Cardiac muscle cell (in vitro differentiated cells and primary cell): ENCODE measurements at places on chromosomes 4 and X. TPM values are rescaled to one million over a fixed set of nuclear protein-coding genes. Genes with fewer than 3 reads are reported as not detected.

The UCP1 gene
- 0.21 TPM in 1 of 2 replicates, not detected in the other for total RNA-seq

DNA sequence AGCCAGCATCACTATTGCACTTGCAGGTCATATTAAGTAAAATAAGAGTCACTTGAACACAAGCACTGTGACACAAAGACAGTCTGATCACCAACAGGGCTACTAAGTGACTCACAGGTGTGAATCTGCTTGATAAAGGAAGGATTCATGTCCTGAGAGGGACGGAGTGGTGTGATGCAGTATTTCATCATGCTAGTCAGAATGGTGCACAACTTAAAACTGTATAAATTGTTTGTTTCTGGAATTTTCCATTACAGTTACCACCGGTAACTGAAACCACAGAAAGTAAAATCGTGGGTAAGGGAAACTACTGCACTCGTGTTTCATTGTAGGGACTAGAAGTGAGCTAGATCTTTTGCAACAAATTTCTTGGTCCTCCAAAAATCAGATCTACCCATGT is 109.7 kb downstream of the ELOVL6 start:
- no peak for DNase-seq

The GRK4 gene
- total RNA-seq, result 9.4 and 12.8 TPM in 2 replicates

GRCh38 chr4:160611181-160611580 is 1508.3 kb downstream of the RAPGEF2 start:
- no peak for DNase-seq

GRCh38 chr4:176709417-176709816 is 83.3 kb downstream of the VEGFC start:
- DNase-seq, result no peak

- DNase-seq, result no peak
Observed at GRCh38 chr4:184635381-184635780, 13.9 kb downstream of the CASP3 start.

DNA sequence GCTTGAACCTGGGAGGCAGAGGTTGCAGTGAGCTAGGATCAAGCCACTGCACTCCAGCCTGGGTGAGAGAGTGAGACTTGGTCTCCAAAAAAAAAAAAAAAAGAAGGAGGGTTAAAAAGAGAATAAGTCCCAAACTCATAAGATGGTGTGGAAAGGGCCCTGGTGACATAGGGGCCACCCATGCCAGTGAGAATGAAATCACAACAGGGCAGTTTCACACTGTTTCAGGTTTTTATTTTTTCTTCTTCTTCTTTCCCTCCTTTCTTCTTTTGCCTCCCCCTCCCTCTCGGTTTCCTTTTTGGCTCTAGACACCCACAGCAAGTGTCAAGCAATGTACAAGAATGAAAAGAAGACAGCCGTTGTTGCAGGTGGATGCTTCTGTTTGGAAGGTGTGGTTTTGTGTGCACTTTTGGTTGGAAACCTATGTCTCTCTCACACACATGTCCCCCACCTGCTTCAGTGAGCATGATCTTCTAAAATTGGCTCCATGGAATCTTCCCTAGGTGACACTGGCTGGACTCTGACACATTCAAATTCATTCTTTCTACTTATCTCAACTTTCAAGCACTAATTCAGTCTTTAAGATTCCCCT is 14.4 kb upstream of the TLR8 start:
- DNase-seq, result no peak
